Heart left ventricle (tissue), 16 donors: ENCODE measurements at places on chromosomes 5 and 9. TPM values are rescaled to one million over a fixed set of nuclear protein-coding genes. Genes with fewer than 3 reads are reported as not detected.
A peak's percentile ranks its signal among the peaks of the same experiment; 100 is the strongest.

ZFAND5 gene
- 110 TPM for polyA plus RNA-seq

DNA sequence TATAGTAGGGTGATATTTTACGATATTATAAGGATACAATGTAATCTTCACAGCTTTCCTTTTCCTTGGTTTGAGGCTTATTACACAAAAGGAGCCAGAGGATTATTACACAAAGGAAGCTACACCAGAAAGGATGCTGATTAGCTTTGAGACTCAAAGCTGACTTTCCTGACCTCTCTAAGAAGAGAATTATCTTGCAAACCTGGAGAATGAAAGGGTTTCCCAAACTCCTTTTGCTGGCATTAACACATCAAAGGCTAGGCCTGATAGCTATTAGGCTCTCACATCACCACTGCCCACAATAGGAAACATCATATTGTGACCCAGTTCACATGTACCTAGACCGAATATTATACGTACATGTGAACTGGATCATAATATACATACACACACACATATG lies 34.2 kb upstream of the CHD1 start:
- no peaks in the 10 kb centered on the region for H3K36me3 ChIP-seq
- H3K27me3 ChIP-seq = no peaks in the 10 kb centered on the region
- no peak overlapping the region for H3K4me3 ChIP-seq
- H3K27ac ChIP-seq = no peak overlapping the region

DNA sequence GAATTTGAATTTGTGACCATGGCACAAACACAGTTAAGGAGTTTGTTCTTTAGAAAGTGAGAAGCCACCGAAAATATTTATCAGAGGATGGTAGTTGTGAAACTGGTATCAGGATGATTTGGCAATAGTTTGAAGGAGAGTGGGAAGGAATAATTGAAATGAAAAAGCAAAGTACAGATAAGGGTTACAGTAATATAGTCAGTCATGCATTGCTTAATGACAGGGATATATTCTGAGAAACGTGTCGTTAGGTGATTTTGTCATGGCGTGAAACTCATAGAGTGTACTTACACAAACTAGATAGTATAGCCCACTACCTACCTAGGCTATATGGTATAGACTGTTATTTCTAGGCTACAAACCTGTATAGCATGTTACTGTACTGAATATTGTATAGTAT lies 84.2 kb downstream of the GPBP1 start:
- H3K4me1 ChIP-seq = peaks cover 6% of the 10 kb centered on the region
- no peak overlapping the region for H3K4me3 ChIP-seq
- no peak overlapping the region for H3K27ac ChIP-seq
- no peaks in the 10 kb centered on the region for H3K27me3 ChIP-seq

DNA sequence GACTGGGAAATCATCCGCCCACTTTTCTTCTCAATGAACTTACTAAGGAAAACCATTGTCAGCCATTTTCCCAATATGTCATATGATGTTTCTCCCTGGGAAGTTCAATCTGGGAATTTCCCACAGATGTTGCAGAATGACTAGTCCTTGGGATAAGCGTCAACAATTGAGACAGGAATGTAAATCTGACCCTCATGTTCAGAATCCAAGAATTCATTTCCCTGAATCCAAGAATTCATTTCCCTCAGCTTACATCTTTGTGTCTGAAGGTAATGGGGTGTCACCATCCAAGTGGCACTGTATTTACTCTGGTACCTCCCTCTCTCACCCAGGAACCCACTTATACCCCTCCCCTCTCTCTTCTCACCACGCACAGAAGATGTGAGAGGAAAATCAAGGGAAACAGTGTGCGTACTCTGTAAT lies 7.4 kb downstream of the KLF9 start:
- peaks cover 21% of the 10 kb centered on the region for H3K4me1 ChIP-seq
- H3K4me3 ChIP-seq = no peak overlapping the region
- H3K36me3 ChIP-seq = no peaks in the 10 kb centered on the region
- no peak for DNase-seq

DNA sequence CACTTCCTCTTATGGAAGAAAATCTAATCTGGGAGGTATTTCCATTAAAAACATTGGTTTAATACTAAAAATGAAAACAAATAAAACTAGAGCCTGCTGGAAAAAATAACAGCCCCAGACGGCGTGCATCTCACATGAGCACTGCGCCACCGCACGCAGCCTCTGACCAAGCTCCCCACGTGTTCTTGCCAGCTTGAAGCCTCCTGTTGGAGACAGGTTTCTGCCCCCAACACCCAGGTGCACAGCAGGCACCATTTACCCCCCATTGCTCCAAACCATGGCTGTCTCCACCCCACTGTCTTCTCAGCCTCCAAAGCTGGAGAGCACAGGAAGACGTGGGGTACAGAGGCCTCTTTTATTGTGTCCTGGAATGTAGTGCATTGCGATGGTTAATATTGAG lies 10.7 kb upstream of the COL5A1 start:
- H3K27me3 ChIP-seq = no peaks in the 10 kb centered on the region
- no peak for DNase-seq
- no peaks in the 10 kb centered on the region for H3K36me3 ChIP-seq
- H3K4me1 ChIP-seq = no peaks in the 10 kb centered on the region

- DNase-seq = no peak
- H3K4me1 ChIP-seq = peaks cover 8% of the 10 kb centered on the region
- no peak overlapping the region for H3K4me3 ChIP-seq
- peak overlapping the region; percentile 55 for H3K27ac ChIP-seq
Observed at GRCh38 chr5:9284272-9284671, 261.6 kb downstream of the SEMA5A start.

DNA sequence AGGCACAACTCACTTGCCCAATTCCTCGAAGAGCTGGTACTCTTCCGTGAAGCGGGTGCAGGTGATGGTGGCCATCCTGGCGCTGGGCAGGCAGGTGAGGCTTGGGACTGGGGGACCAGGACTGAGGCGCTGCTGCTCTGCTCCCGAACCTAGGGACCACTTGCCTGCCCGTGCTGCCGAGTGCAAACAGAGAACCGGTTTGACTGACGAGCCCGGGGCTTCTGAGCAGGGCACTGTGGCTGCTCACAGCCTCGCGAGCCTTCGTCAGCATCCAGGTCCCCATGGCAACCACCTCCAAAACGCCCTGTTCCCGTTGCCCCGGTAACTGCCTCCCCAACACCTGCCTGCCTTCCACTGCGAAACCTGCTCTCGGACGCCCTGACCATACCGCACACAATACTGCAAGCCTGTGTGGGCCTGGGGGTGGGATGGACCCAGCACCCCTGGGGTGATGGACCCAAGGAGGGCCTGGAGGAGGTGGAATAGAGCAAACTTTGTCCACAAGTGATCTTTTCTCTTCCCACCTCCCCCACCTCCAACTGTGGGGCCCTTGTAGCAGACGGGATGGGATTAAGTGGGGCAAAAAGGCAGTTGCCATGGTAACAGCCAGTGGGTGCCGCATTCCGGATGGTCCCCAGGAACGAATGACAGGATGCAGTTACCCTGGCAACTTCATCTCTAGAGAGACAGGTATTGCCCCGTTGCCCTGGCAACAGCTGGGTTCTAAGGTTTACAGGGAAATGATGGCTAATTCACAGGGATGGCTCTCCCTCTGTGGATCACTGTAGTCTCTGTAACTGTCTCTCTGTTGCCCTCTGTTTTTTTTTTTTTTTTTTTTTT lies at the start of gene CAMK2A:
CAMK2A (minus strand) TSS at position 223 of the 840 bp plus-strand sequence; CDS start at position 75, 148 bp downstream.
- H3K4me1 ChIP-seq = no peaks in the 10 kb centered on the region
- no peak for DNase-seq
- H3K27me3 ChIP-seq = no peaks in the 10 kb centered on the region
- H3K4me3 ChIP-seq = no peak within 1 kb of the TSS
- no peaks in the 10 kb centered on the region for H3K36me3 ChIP-seq
- H3K27ac ChIP-seq = no peak within 1 kb of the TSS

GRCh38 chr5:74357827-74358226 lies 282.7 kb downstream of the ENC1 start:
- no peak for DNase-seq
- no peaks in the 10 kb centered on the region for H3K27me3 ChIP-seq
- no peak overlapping the region for H3K27ac ChIP-seq
- no peak overlapping the region for H3K4me3 ChIP-seq

GRCh38 chr5:151036556-151036955 lies 16.2 kb downstream of the GPX3 start:
- DNase-seq = no peak
- H3K27ac ChIP-seq = no peak overlapping the region
- no peaks in the 10 kb centered on the region for H3K27me3 ChIP-seq
- H3K4me3 ChIP-seq = no peak overlapping the region
- H3K4me1 ChIP-seq = peaks cover 45% of the 10 kb centered on the region

DNA sequence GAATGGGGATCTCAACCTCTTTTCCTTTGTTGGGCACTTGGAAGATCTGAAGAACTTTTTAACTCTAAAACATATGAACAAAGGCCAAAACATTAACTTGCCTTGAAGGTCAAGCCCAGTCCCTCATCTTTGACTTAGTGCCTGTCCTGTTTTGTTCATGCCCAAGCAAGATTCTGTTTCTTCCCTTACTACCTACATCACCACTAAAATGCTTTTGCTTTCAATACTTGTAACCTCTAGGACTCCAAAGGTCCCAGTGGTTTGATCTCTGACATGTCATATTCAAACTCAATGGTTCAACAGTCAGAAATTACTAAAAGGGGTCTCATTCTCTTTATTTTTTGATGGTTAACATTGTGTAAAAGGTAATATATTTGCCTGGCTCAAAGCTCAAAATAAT lies 24.0 kb downstream of the GLRX start:
- H3K27ac ChIP-seq = no peak overlapping the region
- DNase-seq = no peak
- peaks cover 5% of the 10 kb centered on the region for H3K4me1 ChIP-seq
- peaks cover 28% of the 10 kb centered on the region for H3K36me3 ChIP-seq
- H3K27me3 ChIP-seq = no peaks in the 10 kb centered on the region

DNA sequence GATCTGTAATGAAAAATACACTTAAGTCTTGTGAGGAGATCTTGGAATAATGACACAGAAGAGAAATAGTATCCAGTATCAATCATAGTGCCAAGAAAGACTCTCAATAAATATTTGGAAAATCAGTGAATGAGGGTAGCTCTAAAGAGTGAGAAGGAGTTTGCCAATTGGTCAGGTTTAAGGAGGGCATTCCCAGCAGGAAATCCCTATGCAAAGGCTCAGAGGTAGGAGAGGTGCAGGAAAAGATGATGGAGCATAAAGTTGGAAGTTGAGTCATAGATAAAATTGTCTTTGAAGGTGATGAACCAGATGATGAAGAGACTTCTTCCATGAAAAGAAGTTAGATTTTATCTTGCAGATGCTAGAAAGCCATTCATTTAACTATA lies 27.8 kb downstream of the TNPO1 start:
- H3K27ac ChIP-seq = no peak overlapping the region
- no peaks in the 10 kb centered on the region for H3K36me3 ChIP-seq
- H3K27me3 ChIP-seq = no peaks in the 10 kb centered on the region
- no peak for DNase-seq
- H3K4me3 ChIP-seq = no peak overlapping the region

DNA sequence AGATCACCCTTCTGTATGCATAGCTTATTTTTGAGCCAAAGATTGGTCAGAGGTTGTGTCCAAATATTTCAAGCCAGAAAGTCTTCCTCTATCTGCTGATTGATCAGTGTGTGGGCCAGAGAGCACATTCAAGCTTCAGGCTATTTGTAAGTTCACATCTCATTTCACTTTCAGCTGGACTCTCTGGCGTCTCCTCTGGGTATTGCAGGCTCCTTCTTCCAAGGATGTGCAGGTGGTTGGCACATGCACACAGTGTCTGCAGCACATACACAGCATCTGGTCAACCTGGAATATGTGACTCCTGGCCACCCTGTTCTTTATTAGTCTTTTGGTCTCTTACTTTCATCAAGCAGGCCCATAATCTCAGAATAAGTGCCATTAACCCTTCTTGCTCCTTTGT lies 516.1 kb downstream of the ANXA1 start:
- H3K27ac ChIP-seq = no peak overlapping the region
- no peaks in the 10 kb centered on the region for H3K4me1 ChIP-seq
- H3K4me3 ChIP-seq = no peak overlapping the region
- DNase-seq = no peak

DNA sequence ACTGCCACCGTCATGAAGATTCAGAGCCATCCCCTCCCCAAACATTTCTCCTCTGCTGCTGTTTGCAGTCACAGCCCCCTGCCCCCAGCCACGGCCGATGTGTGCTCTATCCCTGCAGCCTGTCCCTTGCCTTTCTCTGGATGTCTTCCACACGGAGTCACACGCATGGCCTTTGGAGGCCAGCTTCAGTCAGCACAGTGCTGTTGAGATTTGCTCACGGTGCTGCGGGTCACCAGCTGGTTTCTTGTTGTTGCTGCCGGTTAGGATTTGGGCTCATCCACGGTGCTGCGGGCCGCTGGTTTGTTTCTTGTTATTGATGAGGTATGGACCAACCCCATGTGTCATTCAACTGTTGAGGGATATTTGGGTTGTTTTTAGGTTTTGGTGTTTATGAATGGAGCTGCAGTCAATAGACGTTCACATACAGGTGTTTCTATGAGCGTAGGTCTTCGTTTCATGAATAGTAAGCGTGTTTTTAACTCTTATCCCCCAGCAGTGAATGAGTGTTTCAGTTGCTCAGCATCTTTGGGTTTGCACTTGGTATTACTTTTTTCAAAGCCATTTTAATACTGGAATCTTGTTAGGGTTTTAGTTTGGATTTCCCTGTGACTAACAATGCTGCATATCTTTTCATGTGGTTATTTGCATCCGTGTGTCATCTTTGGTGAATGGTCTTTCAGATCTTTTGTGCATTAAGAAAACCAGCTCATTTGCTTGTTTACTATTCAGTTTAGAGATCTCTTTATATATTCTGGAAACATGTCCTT lies 57.6 kb downstream of the AHRR start:
- H3K27ac ChIP-seq = no peak overlapping the region
- no peak for DNase-seq
- H3K4me1 ChIP-seq = peaks cover 2% of the 10 kb centered on the region
- H3K36me3 ChIP-seq = no peaks in the 10 kb centered on the region
- H3K27me3 ChIP-seq = peaks cover 9% of the 10 kb centered on the region
- H3K4me3 ChIP-seq = no peak overlapping the region

DNA sequence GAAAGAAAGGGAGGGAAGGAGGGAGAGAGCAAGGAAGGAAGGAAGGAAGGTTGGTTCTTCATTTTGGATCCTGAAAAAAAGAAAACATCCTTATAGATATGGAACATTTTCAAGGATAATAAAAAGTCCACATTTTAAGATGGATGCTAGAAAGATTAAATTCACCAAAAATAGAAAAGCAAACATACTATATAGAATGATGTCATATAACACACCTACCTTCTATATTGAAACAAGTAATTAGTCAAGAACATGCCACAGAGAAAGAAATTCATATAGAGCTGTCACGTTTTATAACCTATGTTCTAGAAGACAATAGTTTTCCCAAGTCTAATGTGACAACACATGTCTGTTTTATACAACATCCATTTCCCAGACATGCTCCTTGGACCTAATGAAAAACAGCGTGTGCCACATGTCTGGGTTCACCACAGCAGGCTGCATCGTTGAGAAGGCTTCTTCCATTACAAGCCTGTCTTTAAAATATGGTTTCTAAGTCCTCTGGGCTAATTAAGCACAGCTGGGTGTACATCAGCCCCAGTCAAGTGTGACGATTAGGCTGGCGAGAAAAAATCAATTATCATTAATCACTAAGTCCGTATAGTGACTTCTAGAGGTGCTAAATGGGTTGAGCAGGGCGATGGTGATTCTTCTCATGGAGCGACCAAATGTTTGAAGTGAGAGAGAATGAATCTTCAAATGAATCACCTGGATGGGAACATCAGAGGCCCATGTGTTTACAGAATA lies 301.8 kb downstream of the TLE1 start:
- no peak overlapping the region for H3K4me3 ChIP-seq
- no peaks in the 10 kb centered on the region for H3K27me3 ChIP-seq
- no peaks in the 10 kb centered on the region for H3K36me3 ChIP-seq
